ENCODE measurements at places on chromosomes 4 and X. TPM values are rescaled to one million over a fixed set of nuclear protein-coding genes. Genes with fewer than 3 reads are reported as not detected.

Gene GAGE2A
- not detected for total RNA-seq

Gene PIR
- total RNA-seq, result 14.6 TPM

Gene SPANXA1
- not detected for total RNA-seq

Gene CNGA1
- not detected for total RNA-seq

Gene KLKB1
- total RNA-seq, result not detected

Gene SHROOM3
- 192 TPM for total RNA-seq

Gene PCDH10
- 45.3 TPM for total RNA-seq

Gene EREG
- total RNA-seq, result not detected

Gene HPGD
- total RNA-seq, result 4.2 TPM

Gene SMIM10L2A
- total RNA-seq, result 0.85 TPM

Gene SMR3A
- not detected for total RNA-seq

Gene TENM3
- 2.8 TPM for total RNA-seq

Gene TMPRSS11D
- total RNA-seq, result not detected

Gene CCDC120
- total RNA-seq, result 0.11 TPM

Gene RPS6KA6
- total RNA-seq, result 4.5 TPM

Measured in ascending aorta (tissue), 2 donors.